ENCODE measurements at places on chromosomes 2 and 18.

DNA sequence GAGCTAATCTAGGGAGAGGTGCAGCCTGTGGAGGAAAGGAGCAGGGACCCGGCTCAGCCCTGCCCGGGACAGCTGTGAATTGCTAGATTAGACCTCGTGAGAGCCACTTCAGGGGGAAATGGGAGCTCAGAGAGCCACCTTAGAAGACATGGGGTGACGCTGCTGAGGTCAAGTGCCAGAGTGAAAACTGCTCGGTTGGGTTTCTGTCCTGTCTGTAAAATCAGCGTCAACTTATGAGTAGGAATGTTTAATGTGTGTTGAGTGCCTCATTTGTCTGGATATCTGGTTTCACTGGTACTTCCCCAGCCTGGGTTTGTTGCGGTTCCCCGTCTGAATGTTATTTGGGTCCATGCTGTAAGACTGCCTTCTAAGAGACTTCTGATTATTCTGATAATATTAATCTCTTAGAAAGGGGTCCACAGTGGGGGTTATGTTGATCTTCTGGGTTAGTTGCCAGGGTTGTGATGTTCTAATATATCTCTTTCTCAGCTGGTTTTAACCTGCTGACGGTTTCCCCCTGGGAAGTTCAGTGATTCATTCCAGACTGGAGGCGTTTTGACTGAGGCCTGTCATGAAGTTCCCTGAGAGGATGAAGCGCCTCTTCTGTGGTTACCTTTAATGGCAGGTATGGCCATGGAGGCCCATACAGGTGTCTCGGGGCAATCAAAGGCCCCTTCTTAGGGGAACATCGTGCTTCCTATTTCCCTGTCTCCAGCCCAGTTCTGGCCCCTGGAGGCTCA is 175.9 kb downstream of the SH3RF3 start:
- no peak for DNase-seq

GRCh38 chr2:88711897-88712296 is 20.4 kb downstream of the RPIA start:
- DNase-seq, result no peak

GRCh38 chr2:112035786-112036185 is 19.3 kb upstream of the TMEM87B start:
- DNase-seq, result no peak

- DNase-seq, result no peak
Observed at GRCh38 chr18:46412916-46413315, 244.1 kb downstream of the LOXHD1 start.

DNA sequence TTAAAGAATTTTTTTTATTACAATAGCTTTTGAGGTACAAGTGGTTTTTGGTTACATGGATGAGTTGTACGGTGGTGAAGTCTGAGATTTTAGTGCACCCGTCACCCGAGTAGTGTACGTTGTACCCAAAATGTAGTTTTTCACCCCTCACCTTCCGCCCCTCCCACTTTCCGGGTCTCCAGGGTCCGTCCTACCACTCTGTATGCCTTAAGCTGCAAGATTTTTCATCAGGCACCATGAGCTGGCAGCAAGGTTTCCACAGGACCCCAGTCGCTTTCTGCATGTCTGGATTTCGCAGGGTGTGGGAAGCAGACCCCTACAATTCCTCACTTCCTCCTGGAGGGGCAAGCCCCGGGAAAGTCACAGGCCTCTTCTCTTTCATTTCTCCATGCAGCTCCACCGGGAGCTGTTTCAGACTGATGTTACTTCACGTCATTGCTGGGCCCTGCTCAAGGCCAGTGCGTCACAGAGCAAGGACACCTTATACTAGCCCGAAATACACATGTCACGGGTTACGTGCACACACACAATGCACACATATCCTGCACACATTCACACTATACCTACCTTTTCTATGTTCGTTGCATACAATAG is 179.1 kb downstream of the ZFP36L2 start:
- no peak for DNase-seq

- DNase-seq, result no peak
Observed at GRCh38 chr18:79393181-79393634, 2.5 kb upstream of the NFATC1 start.

DNA sequence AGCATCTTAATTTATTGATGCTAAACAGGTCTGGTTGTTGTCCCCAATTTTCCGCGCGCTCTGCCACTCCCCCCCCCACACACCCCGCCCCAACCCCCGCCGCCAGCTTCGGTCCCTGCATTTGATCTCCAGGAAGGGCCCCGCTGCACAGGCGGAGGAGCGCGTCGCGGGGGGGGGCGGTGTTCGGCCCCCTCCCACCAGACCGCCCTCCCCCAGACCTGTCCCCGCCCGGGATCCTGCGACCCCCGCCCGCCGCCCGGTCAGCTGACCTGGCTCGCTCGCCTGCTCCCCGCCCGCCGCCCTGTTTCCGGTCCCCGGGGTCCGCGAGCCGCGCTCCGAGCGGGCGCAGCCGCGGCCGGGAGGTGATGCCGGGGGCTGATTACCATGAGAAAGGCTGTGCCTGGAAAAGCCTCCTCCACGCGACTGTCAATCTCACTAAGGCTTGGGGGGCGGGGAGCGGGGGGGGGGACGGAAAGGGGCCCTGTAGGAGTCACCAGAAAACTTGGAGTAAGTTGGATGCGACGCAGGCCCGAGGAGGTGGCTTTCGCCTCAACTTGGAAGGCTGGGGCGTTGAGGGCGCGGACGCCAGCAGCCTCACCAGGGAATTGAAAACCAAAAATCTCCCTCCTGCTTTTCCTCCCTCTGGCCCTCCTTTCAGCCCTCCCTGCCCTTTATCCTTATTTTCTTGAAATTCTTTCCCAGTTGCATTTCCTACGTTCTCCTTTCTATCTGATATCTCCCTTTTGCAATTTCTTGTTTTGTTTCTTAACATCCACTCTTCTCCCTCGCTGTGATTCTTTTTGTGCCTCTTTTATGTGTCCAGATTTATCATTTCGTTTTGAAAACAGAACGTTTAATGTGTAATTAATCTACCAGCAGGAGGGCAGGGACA is 4.4 kb upstream of the ZEB2 start:
- no peak for DNase-seq
